H9 (cell line): ENCODE measurements at places on chromosomes 2 and 18.

DNA sequence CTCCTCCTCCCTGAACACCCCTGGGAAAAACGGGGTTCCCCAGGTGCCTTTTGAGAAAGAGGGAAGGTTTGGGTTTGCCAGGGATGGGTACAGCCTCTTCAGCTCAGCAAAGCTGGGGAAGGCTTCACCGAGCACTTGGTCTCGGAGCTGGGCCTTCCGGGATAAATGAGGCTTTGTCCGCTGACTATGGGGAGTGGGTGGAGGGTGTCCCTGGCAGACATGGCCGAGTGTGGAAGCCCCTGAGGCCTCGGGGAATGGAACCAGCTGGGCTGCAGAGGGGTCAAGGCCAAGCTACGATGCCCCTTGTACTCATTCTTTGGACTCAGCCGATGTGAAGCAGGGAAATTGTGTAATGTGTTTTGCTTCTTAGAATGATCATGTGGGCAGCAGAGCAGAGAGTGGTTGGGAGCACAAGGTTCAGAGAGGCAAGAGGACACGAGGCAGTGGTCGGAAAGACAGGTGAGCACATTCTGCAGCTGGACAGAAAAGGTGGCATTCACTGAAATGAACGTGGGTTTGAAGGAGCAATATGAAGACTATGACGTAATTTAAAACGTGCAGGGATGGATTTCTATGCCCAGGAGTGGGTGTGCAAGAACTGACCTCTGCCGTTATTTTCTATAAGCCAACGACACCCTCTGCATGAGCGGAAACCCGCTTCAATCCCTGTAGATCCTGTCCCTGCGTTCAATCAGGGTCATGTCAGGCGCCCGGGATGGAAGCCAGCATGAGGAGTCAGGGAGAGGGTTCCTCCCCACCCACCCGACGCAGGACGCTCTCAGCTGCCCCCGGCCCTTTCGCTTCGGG lies 142.6 kb downstream of the PXDN start:
- no peak for DNase-seq

DNA sequence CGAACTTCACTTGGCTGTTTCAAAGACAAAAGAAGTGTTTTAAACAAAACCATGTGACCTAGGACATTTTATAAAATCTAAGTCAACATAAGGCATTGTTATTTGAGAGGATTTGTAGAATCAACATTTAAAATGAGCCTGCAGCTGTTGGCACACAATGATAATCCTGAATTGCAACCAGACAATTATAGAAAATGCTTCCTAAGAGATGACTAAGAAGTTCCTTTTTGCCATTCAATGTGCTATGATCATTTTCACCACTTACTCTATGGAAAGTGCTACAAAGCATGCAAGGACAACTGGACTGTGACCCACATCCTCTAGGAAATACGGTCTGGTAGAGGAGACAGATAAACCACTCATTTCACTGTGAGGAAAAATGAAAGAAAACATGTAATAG lies 246.4 kb downstream of the CDH20 start:
- no peak for DNase-seq

DNA sequence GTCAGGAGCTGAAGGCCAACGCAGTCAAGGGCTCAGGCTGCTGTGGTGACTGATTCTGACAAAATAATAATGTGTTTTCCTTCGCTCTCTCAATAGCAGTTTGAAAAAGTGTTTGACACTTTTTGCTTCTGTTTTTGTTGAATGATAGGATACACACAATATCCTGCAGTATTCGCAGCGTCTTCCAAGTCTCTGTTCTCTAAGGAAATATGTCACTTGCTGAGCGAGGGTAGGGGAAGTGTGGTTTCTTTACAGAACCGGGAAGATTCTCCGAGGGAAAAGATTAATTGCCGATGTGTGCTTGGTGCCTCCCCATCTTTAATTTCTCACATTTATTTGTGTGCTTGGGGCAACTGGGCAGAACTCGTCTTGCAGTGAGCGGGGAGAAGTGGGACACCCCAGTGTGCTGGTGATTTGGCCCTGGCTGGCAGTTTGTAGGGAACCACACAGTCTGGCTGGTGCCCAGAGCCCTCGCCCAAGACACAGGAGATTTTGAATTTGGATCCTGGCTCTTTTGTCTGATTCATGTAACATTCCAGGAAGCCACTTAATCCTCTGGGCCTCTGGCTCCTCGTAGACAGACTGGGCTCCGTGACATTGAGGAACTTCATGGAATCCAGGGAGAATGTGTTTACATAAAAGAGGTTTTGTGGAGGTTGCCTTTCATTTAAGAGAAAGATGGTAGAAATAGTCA lies 169.4 kb downstream of the LDLRAD4 start:
- no peak for DNase-seq

- no peak for DNase-seq
These were observed 212.7 kb downstream of the DYM start for GRCh38 chr18:49247781-49248180.

- DNase-seq, result no peak
These were observed 267.7 kb downstream of the PRKCE start for GRCh38 chr2:45919160-45919650.

- no peak for DNase-seq
These were observed 11.3 kb downstream of the SIX2 start for GRCh38 chr2:44997963-44998362.

DNA sequence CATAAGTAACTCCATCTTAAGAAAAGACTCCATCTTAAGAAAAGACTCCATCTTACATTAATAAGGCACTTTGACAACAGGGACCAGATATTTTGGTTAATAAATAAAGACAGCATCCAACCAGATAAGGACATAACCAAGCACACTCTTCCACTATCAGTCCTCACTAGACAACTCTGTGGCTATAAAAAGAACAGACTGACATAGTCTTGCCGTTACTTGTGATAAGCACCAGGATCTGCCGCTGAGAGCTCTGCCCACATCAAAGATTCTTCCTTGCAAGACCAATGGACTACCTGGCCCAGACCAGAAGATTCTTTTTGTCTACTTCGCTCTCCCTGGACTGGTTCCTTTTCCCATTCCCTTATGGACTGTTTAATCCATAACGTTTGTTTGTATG lies 667.4 kb downstream of the NYAP2 start:
- no peak for DNase-seq

DNA sequence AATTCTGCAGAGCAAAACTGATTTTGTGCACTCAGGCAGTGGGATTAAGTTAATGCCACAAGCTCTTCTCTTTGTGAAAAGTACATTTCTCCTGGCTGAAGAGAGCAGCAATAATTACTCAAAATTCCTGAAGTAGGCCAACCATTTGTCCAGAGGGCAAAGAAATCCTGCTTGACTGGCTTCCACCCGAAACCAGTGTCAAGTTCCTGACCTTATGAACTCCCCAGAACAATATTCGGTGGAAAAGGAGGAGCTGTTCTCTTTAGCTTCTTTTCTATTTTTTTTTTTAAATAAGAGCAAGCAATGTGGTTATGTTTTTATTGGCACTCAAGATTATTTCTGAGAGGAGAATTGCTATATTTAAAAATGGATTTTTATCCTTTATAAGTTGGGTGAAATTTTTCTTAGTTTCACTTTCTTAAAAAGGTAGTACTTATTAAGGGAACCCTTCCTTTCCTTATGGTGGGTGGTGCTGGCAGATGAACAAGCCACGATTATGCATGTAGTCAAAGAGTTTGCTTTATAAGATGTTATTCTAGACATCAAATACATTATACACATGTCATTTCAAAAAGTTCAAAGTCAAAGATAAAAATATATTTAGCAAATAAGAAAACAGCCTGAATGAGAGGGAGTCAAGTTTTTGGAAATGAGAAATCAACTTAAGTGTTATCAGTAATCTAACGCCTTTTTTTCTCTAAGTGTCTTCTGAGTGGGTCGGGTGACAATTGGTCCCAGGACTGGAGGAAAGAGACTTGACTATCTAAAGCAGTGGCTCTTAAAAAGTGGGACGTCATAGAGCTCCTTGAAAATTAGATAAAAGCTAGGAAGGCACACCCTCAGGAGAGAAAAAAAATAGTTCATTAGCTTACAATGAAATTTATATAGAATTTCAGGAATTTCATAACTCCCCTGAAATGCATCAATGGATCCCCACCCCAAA lies 194.5 kb downstream of the IKZF2 start:
- no peak for DNase-seq
